ENCODE measurements at places on chromosomes 6 and 20. TPM values are rescaled to one million over a fixed set of nuclear protein-coding genes. Genes with fewer than 3 reads are reported as not detected.

Gene GLP1R
- not detected for total RNA-seq

GRCh38 chr6:39614393-39614950, 110.7 kb downstream of the KIF6 start:
- no peak overlapping the region for H3K27ac ChIP-seq
- no peak overlapping the region for H3K4me3 ChIP-seq
- H3K27me3 ChIP-seq: no peaks in the 10 kb centered on the region
- no peak for DNase-seq

DNA sequence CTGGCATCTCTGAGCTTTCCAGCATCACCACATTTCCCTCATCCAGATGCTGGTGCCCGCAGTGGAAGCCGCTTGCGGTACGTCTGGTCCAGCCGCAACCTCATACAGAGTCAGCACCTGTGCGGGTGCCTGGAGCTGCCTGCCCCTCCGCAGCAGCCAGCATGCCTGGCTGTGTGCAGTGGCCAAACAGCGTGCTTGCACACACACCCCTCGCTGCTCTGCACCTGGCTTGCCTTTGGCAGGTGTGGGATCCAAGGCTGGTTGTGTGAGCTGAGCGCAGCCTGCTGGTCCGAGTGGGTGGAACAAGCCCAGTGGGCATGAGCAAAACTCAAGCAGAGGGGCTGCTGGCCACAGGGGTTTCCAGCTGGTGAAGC, 3.1 kb upstream of the HINT3 start:
- no peak for DNase-seq
- H3K36me3 ChIP-seq: no peaks in the 10 kb centered on the region
- no peak overlapping the region for H3K27ac ChIP-seq
- H3K4me3 ChIP-seq: no peak overlapping the region
- peaks cover 12% of the 10 kb centered on the region for H3K4me1 ChIP-seq

DNA sequence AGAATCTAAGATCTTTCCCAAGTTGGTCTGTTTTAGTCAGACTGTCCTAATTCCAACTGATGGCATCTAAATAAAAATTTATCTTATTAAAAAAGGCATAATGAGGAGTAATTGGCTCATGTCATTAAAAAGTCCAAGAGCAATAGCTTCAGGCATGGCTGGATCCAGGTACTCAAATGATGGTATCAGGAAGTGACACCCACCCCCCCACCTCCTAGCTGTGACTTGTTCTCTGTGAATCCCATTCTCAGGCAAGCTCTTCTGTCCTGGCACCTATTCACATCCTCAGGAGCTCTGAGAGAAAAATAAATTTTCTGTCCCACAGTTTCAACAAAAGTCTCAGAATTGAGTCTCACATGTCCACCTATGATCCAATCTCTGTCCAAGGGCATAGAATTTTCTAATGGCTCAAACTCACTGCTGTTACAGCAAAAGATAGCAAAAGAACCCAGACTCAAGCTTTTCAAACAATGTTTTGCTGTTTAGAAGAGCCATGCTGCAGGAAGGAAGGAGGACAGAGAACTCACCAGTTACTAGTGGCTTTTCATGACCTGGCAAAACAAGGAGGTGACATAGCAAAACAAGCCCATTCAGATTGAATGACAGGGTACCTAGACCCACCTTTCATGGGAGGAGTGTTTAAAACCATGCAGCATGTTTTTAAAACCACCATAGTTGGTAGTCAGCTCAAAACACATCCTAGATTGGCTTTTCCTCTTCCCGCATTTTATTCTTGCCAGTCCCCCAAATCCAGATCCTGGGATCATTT, 496.1 kb downstream of the PREX1 start:
- H3K27me3 ChIP-seq: peaks cover 5% of the 10 kb centered on the region
- no peaks in the 10 kb centered on the region for H3K4me1 ChIP-seq
- no peak overlapping the region for H3K4me3 ChIP-seq
- H3K36me3 ChIP-seq: no peaks in the 10 kb centered on the region
- DNase-seq: no peak

- no peaks in the 10 kb centered on the region for H3K27me3 ChIP-seq
- no peaks in the 10 kb centered on the region for H3K4me1 ChIP-seq
- DNase-seq: no peak
- H3K27ac ChIP-seq: no peak overlapping the region
- H3K36me3 ChIP-seq: no peaks in the 10 kb centered on the region
- H3K4me3 ChIP-seq: no peak overlapping the region
Measured at GRCh38 chr20:7728338-7728737, 211.9 kb downstream of the HAO1 start.

- no peak overlapping the region for H3K4me3 ChIP-seq
- no peaks in the 10 kb centered on the region for H3K36me3 ChIP-seq
- no peak for DNase-seq
- no peaks in the 10 kb centered on the region for H3K4me1 ChIP-seq
Measured at GRCh38 chr6:13072686-13073347, 255.5 kb downstream of the TBC1D7 start.

DNA sequence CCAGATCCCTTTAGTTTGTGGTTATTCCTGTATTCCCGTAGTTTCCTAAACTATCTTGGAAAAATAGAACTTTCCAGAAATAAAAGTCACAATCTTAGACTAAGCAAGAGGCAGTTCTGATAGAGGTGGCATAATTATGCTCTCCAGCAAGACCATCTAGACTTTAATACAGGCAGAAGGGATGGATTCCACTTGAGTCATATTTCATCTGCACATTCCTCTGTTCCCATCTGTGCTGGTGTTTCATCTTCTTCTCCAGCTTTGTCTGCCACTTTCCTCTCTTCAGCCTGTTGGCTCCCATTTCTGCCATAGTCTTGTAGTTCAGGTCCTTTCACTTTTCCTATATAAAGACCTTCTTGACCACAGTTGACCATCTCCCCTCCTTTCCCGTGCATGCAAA, 102.9 kb downstream of the SOBP start:
- DNase-seq: no peak
- H3K27me3 ChIP-seq: peaks cover 3% of the 10 kb centered on the region
- H3K36me3 ChIP-seq: no peaks in the 10 kb centered on the region
- no peak overlapping the region for H3K4me3 ChIP-seq

Gene NCOA7
- total RNA-seq: 34.6 TPM

- no peaks in the 10 kb centered on the region for H3K4me1 ChIP-seq
- no peaks in the 10 kb centered on the region for H3K27me3 ChIP-seq
- no peak for DNase-seq
Measured at GRCh38 chr6:74902089-74902488, 303.8 kb downstream of the COL12A1 start.

GRCh38 chr6:1055015-1055921, 256.6 kb upstream of the FOXQ1 start:
- H3K4me3 ChIP-seq: no peak overlapping the region
- no peaks in the 10 kb centered on the region for H3K4me1 ChIP-seq
- H3K27ac ChIP-seq: no peak overlapping the region

DNA sequence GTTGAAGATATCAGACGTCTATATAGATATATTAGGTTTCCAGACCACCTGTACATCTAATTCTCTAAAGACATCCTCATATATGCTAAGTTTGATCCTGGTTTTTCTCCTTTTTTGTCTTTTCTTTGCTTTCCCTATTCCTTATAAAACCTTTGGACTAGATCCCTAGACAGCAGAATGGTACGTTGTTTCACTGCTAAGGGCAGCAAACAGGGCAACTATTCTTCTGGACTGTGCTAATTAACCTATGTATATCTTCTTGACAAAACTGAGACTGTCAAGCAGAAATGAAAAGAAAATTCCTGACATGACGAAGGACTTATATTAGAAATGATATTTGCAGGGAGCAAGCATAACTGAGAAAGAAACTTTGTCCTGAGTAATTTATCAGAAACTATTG, 19.1 kb downstream of the ME1 start:
- no peaks in the 10 kb centered on the region for H3K36me3 ChIP-seq
- no peak overlapping the region for H3K4me3 ChIP-seq
- H3K27ac ChIP-seq: no peak overlapping the region

DNA sequence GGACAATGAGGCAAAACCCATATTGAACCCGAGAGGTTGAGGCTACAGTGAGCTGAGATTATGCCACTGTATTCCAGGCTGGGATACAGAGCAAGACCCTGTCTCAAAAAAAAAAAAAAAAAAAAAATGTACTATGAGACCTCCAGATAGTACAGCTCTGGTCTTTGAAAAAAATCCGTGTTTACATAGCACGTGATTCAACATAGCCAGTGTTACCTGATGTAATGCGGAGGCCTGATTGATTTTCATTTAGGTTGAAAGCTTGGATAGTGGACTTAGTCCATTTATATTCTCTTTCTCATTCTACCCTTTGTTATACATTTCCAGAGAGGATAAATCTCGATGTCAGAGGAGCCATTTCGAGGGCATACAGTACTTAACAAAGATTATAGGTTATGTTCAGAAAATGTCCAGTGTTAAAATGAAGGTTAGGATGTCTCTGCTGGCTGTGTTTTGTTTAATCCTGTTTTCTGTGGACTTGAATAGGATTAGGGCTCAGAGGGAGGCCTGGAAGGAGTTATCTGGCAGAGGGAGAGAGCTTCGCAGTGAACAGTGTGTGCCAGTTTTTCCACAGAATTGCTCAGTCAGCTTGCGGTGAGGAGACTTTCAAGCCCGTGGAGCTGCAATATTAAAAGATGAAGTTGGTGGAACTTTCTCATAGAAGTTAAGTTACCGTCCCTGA, 33.9 kb upstream of the BCLAF1 start:
- no peaks in the 10 kb centered on the region for H3K36me3 ChIP-seq
- H3K4me1 ChIP-seq: no peaks in the 10 kb centered on the region
- H3K4me3 ChIP-seq: no peak overlapping the region
- no peak overlapping the region for H3K27ac ChIP-seq
- DNase-seq: no peak
